ENCODE measurements at places on chromosomes 1 and 21.

- no peak for DNase-seq
Measured at GRCh38 chr1:116698244-116698595, 30.7 kb upstream of the IGSF3 start.

DNA sequence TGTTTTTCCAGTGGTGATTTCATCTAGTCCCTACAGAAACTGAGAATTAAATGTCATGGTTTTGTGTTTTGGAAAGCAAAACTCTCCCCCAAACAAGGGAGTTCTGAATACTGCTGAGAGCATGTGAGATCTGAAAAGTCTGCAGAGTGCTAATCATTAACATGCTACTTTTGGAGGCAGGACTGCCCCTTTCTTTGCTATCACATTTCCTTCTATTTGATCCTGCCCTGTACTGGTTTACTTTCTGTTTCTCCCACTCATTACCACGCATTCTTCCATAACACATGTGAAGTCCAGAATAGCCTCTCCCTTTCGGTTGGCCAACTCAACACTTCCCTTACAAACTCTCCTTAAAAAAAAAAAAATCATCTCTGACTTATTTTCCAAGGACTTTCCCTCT lies 63.6 kb downstream of the GADD45A start:
- DNase-seq = no peak

DNA sequence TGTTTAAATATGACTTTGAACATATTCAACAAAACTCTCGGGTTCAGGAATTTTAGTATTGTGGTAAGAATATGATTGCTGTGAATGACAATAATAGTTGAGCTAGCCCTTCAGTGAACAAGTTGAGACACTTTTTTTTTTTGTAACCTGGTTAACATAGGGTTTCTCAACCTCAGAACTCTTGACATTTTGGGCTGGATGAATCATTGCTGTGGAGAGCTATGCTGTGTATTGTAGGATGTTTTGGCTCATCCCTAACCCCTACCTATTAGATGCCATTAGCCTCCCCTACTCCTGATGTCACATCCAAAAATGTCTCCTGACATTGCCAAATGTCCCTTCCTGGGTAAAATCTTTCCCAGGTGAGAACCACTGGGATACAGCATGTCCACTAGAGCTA lies 113.7 kb downstream of the RUNX1 start:
- no peak for DNase-seq

DNA sequence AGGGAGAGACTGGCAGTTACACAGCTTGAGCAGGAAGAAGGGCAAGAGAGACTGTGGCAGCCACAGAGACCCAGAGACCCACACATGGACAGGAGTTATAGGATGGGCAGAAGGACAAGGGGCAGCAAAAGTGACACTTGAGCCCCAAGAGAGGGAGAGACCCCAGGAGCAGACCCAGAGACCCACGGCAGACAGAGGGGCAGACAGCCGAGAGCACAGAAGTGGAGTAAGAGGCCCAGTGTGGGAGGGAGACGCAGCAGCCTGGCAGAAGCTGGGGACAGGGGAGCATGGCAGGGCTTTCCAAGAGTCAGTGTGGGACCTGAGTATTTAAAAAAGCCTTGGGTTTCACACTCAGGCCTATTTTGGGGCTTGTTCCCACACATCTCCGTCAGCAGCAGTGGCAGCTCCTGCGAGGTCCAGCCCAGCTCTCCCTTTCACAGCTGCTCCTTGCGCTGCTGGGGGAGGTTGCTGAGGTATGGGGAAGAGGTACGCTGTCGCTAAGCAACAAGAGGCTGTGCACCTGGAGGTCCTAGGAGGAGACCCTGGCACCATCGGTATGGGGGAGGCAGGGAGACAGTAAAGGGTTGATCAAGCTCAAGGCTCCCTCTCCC lies 9.0 kb upstream of the MEF2D start:
- no peak for DNase-seq

DNA sequence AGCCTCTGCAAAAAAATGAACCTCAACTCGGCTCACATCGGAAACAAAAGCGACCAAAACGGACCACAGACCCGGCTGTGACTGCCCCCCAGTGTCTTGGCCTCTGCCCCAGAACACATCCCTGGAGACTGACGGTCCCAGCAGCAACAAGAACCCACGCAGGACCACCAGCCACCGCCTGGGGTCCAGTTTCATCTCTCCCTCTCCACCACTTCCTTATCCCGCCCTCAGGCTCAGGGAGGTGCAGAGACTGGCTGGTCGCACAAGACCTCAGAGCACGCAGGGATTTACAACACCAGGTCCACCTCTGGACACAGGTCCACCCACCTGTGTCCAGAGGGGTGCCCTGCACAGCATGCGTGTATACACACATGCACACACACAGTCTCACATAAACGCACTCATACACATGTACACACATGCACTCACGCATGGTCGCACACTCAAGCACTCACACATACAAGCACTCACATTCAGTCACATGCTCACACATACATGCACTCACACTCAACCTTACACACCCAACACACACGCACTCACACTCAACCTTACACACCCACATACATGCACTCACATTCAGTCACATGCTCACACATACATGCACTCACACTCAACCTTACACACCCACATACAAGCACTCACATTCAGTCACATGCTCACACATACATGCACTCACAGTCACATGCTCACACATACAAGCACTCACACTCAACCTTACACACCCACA lies 18.6 kb upstream of the TMEM52 start:
- DNase-seq = no peak

DNA sequence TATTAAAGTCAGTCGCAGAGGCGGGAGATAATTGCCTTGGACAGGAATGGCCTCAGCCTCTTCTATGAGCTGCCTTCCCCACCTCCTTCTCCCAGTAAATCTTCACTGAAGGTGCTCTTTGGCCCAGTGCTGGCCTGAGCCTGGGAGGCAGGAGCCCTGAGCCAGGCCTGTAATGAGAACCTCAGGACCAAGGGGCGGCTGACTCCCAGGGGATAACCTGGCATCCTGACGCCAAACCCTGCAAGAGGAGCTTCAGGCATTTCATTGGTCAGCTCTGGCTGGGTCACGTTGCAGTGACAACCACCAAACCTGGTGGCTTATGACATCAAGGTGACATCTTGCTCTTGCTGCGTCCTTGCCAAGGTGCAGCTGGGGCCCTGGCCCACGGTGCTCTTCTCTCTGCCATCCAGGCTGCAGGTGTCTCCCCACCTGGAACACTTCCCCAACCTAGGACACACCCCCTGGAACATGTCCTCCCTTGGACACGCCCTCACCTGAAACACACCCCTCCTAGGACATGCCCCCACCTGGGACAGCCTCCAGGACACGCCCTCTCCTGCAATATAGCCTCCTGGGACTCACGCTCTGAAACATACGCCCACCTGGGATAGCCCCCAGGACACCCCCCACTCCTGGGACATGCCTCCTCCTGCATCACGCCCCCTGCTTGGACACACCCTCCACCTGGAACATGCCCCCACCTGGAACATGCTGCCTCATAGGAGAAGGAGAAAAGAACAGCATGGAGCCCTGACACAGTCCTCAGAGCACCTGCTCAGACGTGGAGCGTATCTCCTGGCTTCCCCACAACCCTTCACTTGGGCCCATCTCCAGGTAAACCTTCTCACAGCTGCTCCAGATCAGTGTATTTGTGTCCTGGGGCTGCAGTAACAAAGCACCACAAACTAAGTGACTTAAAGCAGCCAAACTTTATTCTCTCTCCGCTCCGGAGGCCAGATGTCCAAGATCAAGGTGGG lies 333.6 kb downstream of the NPHP4 start:
- no peak for DNase-seq
